ENCODE measurements at places on chromosomes 7 and 10.

- DNase-seq = no peak
Observed at GRCh38 chr7:96233084-96233483, 88.8 kb downstream of the SLC25A13 start.

DNA sequence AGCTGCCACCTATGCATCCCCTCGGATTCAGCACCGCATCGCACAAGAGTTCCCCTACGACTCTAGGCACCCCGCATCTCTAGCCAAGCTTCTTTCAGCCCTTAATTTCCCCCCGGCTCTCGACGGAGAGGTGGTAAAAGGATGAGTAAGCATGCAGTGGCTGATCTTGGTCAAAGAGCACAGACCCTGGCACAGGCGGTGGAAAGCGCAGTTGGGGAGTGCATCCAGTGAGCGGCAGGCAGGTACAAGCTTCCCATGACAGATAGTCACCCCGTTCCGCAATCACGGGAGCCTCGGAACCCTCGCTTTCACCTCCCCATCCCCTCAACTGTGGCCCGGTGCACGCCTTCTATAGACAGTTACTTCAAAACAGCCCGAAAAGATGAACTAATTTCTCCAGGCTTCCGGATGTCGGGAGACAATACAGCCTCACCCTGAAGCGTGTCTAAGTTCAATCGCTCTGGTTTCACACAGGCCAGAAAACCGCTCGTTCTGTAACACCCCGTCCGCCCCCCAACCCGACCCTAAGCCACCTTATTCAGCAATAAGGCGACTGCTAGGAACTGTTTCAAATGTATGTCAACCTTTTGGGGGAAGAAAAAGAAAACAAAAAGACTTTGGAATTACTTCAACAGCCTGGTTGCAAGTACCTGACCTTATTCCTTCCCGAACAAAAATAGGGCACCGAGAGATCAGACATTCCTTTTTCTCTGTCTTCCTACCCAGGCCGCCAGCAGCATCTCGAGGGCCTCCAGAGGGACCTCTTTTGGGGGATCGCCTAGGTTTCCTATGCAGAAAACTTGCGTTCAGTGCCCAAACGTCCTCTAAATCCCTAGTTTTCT lies 1.4 kb downstream of the RHEB start:
- peak; percentile 48 for DNase-seq

DNA sequence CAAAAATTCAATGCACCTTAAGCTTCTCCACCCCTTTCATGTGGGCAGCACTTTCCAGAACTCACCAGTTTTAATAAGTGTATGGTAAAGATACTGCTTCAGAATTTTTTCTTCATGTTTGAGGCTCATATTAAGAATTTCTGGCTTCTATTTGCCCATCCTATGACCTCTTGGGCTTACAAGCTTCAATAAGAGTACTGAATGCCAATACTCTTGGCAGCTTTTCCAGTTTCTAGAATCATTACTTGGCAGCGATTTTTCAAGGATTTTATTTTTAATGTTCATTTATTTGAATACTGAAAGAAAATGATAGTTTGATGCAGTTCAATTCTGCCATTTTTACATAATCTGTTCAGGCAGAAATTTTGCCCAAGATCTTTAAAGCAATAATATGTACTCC lies 242.1 kb upstream of the KCND2 start:
- DNase-seq = no peak

- no peak for DNase-seq
Observed at GRCh38 chr10:75450075-75450445, 18.6 kb downstream of the LRMDA start.

- no peak for DNase-seq
Observed at GRCh38 chr7:120990468-120991118, 2.1 kb downstream of the CPED1 start.

DNA sequence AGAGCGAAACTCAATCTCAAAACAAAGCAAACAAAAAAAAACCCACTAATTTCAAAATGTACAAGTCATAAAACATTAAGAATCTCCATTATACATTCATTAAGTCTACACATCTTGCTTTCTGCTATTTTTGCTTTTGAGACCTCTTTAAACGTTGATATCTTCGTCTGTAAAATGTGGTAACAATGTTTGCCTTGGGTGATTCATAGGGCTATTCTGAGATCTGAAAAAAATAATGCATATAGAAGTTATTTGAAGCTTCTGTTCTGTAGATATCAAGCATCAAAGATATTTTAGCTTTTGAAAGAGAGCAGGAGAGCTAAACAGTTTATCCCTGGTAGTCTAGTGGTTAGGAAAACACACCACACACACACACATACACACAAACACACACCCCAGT lies 158.1 kb upstream of the PLXDC2 start:
- no peak for DNase-seq

- DNase-seq = no peak
Observed at GRCh38 chr10:120492346-120492745, 35.3 kb downstream of the PLPP4 start.

DNA sequence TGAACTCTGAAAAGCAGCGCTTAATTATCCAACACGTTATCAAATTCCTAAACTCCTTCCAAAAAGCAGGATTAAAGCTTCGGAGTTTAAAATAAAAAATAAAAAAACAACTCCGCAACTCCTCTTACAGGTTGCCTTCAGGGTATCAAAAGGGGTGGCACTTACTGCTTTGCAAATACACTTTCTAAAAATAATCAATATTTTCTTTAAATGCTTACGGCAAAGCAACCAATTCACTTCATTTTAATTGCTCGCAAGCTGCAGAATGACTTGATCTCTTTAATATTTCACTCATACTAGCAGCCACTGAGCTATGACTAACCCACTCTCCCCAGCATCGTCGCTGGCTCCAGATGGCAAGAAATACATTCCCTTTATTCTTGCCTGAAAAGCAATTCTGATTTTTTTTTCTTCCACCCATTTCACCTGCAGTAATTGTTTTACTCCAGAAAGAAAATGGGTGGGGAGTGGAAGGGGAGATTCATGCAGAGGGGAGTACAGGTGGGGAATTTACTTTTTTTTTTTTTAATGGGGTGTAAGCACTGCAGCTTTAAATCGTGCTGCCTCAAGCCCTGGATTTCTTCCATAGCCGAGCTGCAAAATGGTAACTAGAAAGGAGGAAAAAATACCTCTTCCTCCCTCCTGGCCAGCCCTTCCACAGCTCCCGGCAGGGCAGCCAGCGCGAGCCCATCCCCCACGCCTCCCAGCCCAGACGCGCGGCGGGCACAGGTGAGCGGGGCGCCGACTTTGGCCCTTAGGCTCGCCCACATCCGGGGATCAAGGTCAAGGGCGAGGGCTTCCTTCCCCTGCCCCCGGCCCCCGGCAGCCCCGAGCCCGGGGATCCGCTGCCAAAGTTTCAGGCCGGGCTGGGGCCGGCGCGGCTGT lies 54.2 kb upstream of the FHIP2A start:
- peak; percentile 11 for DNase-seq

- no peak for DNase-seq
Observed at GRCh38 chr7:28132959-28133870, 47.4 kb downstream of the JAZF1 start.

GRCh38 chr10:131688304-131688703 lies 212.5 kb upstream of the PPP2R2D start:
- no peak for DNase-seq

DNA sequence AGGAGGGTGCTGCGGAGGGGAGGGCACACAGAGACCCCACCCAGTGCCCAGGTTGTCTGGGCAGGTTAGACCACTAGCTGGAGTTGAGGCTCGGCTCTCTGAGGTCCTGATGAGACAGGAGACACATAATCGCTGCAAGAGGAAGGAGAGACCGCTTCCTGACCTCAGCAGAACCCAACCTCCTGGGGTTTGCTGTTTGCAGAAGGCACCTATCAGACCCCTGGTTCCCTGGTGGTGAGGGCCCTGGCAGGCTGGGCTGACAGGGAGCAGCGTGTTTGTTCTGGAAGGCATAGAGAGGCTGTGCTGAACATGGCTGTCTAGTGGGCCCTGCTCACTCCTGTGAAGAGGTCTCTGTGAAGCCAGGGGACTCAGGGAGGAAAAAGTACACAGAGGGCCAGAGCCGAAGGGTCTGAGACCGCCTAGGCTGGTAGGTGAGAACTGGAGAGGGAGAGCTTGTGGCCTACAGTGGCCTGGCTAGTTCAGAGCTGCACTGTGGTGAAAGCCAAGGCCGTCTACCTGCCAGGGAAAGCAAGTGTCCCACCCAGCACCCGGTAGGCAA lies 39.4 kb upstream of the NPFFR1 start:
- peak; percentile 63 for DNase-seq

DNA sequence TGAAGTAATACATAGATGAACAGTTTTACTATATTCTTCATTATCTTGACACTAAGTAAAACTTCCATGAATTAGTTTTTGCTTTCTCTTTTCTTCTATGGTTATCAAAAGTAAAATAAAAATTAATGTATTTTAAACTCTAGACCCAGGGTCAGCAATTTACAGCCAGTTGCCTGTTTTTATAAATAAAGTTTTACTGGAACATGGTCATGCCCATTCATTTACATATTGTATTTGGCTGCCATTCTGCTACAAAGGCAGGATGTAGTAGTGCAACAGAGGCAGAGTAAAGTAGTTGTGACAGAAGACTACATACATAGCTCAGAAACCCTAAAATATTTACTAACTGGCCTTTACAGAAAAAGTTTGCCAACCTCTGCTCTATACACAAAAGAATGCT lies 98.8 kb downstream of the CNOT4 start:
- DNase-seq = no peak

DNA sequence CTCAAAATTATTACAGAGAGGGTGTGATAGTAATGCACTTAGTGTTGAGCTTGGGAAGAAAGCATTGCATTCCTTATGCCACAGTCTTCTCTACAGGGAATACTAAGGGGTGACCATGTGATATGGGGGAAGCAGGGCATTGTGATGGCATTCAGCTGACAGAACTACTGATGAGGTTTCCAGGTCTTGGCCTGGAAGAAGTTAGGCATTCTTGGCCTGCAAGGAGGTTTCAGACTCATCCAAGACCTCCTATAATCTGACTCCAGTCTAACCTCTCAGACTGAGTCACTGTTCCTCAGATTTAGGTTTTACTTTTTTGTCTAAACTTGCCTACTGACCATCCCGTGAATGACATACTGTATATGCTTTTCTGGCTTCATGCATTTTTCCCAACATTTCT lies 7.9 kb downstream of the STMP1 start:
- DNase-seq = no peak

GRCh38 chr10:34231441-34232180 lies 583.5 kb downstream of the PARD3 start:
- no peak for DNase-seq

GRCh38 chr7:130699686-130700085 lies 13.3 kb upstream of the TSGA13 start:
- no peak for DNase-seq

- no peak for DNase-seq
Observed at GRCh38 chr7:113918946-113919345, at the start of gene PPP1R3A. Gene PPP1R3A, minus strand, starts transcription at chr7:113919009. Its CDS starts 13 bp downstream, at chr7:113918996.

- no peak for DNase-seq
Observed at GRCh38 chr10:108911814-108912541, 1011.3 kb downstream of the XPNPEP1 start.

DNA sequence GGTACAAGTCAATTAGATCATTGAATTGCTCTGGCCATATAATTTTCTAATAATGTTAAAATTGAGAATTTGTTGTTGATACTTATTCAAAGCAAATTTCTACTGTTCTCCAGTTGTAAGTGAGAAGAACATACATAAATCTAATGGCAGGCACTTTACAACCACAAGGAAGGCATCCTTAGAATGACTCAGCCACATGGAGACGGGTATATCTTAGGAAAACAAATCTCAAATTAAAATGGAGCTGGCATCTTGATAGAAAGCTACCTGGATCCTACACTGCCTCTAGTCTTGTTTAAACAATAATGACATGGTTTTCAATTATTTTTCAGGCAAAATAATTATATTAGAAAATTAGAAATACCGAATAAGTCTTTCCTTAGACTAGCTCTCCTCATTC lies 1183.7 kb upstream of the SORCS1 start:
- DNase-seq = no peak

- no peak for DNase-seq
Observed at GRCh38 chr7:44519546-44519945, 21.6 kb downstream of the NPC1L1 start.

DNA sequence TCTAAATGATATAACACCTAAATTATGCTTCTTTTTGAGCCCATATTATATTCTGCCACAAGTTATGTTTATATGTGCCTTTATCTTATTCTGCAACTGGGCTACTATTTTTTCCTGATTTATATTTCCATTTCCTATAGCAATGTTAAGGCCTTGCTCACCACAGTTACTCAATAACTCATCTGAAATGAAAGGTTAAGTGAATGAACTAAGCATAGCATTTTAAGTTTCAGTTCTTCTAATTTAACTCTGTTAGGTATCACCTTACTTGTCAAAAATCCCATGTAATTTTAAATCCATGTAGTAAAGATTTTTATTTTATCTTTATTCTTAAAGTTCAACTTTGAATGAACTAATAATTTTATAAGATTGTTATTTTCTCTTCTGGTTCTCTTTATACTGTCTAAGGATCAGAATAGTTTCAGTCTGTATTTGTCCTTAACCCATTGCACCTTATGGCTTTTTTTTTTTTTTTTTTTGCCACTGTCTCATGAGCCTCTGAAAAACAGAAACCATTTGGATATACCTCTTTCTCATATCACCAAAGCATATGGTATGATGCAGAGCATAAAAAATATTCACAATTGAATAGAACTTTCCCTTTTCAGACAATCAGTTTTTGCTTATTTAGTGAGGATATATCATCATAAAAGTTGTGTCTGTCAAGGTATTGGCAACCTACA lies 301.8 kb upstream of the ZWINT start:
- DNase-seq = no peak

DNA sequence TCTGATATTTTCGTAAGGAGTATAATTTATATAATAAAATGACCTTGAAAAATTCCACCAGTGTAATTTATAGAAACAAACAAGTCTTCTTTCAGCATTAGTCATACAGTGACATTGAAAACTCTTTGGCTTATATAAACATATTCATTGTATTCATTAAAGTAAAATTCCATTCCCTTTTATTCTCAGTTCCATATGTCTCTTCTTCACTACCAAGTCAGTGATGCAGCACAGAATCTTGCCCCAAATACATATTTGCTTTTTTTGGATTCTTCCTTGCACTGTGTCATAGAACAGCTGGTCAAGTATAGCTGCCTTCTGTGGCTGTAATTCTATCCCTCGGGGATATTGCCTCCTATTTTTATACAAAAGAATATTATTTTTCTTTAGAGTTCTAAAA lies 884.5 kb upstream of the POT1 start:
- DNase-seq = no peak

DNA sequence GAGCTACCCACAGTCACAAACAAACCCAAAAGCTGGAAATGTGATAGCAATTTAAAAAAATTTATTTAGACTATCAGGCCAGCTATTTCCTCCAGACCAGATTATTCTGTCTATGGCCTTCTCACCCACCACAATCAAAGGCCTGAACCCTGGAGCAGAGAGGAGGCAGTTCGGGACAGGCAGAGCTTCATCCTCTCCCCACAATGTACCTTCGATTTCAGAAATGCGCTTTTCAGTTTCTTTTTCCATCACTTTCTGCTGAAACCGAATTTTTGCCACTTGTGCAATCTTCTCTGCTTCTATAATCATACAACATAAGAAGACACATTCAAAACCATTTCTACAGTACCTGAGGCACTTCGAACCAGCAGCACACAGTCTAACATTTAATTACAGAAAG lies 29.9 kb downstream of the ERLIN1 start:
- DNase-seq = no peak

GRCh38 chr10:20971901-20972300 lies 74.8 kb upstream of the NEBL start:
- DNase-seq = no peak

- DNase-seq = no peak
Observed at GRCh38 chr7:16270844-16271243, 150.5 kb downstream of the CRPPA start.

GRCh38 chr7:71784180-71784579 lies 628.0 kb downstream of the CALN1 start:
- no peak for DNase-seq

- no peak for DNase-seq
Observed at GRCh38 chr10:107740962-107741690, 576.6 kb upstream of the SORCS1 start.

All from CD8-positive, alpha-beta memory T cell (primary cell).